ENCODE measurements at places on chromosomes 12 and 14. TPM values are rescaled to one million over a fixed set of nuclear protein-coding genes. Genes with fewer than 3 reads are reported as not detected.

The PRR4 gene
- total RNA-seq: 3.8 TPM

The RND1 gene
- total RNA-seq: not detected

The CCDC88C gene
- 8.2 TPM for total RNA-seq

The SLC8A3 gene
- total RNA-seq: 0.98 TPM

The SLCO1C1 gene
- 2.1 TPM for total RNA-seq

The RARG gene
- 11.1 TPM for total RNA-seq

The OR9K2 gene
- not detected for total RNA-seq

The SOAT2 gene
- 0.38 TPM for total RNA-seq

The SLC7A8 gene
- 45.7 TPM for total RNA-seq

The SDS gene
- 67.7 TPM for total RNA-seq

The HOXC6 gene
- 4.9 TPM for total RNA-seq

The ITGB7 gene
- total RNA-seq: 3.4 TPM

The C12orf60 gene
- total RNA-seq: 0.34 TPM

The CFAP73 gene
- not detected for total RNA-seq

The CLEC4D gene
- 1.3 TPM for total RNA-seq

The PGF gene
- 1.6 TPM for total RNA-seq

The NPFF gene
- total RNA-seq: not detected

The ADAM21 gene
- 0.33 TPM for total RNA-seq

The BMAL2 gene
- total RNA-seq: 9.0 TPM

The MANSC4 gene
- total RNA-seq: not detected

The KRT2 gene
- total RNA-seq: not detected

Data from subcutaneous adipose tissue (tissue), 4 donors.